Stimulated activated CD4-positive, alpha-beta T cell treated with anti-CD3 and anti-CD28 coated beads, Interleukin-4, amount 100 ng/mL, for 4 hours (primary cell): ENCODE measurements at places on chromosomes 1 and 21.

DNA sequence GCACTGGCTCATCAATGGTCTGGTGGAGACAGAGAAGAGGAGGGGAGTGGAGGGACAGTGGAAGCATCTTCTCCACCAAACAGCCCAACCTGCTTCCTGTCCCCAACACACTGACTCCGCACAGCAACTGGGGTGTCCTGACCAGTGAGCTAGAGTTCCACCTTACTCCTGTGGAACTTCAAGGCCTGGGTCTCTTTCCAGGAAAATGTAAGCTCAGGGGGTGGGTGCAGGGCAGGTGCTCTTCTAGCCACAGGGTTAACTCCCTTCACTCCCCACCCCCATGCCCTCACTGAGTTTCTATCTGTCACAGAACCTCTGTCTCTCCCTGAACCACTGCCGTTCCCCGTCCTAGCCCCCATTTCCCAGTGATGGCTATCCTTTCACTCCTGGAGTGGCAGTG, 876 bp downstream of the MOB3C start:
- DNase-seq = no peak

GRCh38 chr1:37073854-37074379, 39.6 kb upstream of the GRIK3 start:
- DNase-seq = no peak

DNA sequence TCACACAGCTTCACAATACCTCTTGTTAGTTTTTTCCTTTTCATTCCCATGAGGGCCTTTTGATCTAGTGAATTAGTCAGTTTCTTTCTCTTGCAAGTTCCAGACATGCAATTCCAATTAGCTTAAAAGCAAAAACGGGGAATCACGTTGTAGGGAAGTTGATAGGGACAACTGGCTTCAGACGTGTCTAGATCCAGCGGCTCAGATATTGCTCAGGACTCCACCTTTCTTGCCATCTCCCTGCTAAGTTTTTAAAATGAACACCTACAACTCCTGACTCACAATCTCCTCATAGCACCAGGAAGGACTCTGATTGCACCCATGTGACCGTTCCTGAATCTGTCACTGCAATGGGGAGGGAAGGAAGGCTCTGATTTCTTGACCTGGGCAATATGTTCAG, 63.8 kb upstream of the ARHGAP29 start:
- no peak for DNase-seq

DNA sequence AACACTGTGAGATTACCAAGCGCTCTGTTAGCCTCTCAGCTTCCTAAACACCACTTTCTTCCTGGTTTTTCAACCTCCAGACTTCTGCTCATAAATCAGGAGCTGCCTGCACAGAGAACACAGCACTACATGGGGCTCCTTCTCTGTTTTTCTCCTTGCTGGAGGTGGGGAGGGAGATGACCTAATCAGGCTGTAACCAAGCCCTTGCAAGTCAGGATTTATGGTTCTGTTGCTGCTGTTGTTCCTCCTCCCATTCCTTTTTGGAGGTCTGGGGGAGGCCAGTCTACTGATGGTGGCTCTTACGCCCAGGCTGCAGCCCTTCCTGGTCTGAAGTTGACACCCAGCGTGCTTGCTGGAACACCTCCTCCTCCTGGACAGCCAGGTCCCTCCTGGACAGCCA, 80.9 kb upstream of the AJAP1 start:
- no peak for DNase-seq

DNA sequence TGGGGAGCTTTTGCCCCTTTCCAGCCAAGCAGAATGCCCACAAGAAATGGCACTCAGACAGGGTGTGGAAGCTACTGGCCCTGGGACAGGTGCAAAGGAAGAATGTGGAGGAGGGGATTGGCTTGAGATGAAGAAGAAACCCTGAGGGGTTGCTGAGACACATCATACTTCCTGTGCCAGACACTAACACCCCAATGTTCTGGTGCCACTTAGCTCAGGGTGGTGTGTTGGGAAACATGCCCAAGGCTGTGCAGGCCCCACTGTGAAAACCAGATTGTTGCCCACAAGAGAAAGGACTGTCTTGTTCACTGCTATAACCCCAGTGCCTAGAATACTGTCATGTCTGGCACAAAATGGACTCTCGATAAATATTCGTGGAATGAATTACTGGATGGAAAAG, 9.9 kb upstream of the PAQR6 start:
- DNase-seq = no peak

DNA sequence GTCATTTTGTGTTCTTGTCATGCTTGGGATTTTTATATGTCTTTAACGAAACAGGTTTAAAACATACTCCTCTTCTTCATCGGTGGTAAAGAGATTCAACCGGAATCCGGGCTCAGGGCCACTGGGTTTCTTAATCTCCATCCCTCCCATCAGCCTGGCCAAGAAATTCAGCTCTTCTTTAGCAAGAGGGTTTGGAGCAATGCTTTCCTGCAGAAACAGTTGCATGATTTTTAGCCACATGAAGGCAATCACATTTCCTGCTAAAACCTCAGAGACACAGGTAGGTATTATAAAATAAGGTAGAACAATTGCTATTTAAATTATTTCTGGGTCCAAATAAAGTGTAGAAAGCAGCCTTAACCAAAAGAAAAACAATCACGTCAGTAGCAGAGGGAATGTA, 22.7 kb upstream of the LSM10 start:
- DNase-seq = no peak

GRCh38 chr1:52102336-52103013, 39.4 kb upstream of the ZFYVE9 start:
- no peak for DNase-seq

DNA sequence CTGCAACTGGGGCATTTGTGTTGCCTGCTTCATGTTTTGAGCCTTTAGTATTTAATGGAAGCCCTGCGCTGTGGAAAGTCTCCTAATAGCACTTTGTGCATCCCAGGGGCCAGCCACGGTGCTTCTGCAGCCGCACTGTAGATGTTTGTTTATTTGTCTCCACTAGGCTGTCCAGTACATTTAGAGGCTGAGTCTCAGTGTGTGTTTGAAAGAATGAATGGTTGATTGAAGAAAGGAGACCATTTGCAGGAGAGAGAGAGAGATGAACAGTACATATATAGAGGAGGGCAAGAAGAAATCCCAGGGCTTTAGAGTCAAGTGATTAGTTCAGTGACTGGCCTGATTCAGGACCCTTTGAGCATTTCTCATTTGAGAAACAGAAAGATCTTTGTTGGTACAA, 33.9 kb downstream of the MPZL1 start:
- DNase-seq = no peak

GRCh38 chr1:97461782-97462181, 459.1 kb downstream of the DPYD start:
- DNase-seq = no peak

DNA sequence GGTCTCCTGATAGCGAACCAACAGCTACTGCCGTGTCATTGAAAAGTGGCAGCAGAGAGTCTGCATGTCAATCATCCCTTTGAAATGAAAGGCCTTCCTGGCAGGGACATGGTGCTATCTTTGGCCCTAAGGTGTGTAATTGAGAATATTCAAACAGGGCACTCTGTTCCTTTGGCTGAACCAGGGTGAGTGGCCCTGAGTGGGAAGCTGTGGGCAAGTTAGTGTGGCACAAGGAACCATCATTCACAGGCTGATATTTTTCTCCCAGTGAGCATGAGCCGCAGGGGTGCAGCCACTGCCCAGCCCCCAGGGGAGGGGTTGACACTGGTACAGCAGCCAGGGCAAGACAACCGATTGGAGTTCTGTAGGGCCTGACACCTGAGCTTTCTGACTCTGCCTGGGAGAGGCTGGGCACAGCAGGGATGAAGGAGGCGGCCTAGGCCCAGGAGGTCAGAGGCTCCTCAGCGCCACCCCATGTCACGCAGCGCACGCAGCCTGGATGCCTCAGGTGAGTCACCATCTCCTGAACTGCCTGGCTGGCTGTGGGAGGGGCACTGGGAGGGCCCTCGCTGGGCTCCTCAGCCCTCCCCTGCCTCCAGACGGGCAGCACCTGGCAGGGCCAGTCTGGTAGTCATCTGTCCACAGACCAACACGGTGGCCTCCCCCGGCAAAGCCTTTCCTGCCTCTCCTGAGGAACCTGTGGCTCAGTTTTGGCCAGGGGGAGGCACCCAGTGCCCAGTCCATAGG, 13.2 kb downstream of the QSOX1 start:
- no peak for DNase-seq

- DNase-seq = peak; percentile 90
Observed at GRCh38 chr1:65001231-65001792, 35.0 kb upstream of the JAK1 start.

DNA sequence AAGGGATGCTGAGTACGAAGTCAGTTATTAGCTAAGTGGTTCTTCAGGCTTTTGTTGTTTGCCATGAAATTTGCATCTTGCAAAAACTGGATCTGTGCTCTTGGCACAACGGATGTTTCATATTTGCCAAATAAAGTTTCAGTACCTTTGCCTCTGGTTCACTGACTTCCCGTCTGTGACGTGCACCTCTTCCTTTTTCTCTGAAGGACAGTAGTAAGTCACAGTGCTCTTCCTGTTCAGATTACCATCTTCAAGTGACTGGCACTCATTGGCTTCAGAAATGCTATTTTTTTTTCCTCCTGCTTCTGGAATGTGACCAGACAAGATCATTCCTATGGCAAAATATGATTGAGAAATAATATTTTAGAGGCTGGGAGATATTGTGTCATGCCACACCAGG, 75.9 kb upstream of the GREM2 start:
- DNase-seq = no peak

DNA sequence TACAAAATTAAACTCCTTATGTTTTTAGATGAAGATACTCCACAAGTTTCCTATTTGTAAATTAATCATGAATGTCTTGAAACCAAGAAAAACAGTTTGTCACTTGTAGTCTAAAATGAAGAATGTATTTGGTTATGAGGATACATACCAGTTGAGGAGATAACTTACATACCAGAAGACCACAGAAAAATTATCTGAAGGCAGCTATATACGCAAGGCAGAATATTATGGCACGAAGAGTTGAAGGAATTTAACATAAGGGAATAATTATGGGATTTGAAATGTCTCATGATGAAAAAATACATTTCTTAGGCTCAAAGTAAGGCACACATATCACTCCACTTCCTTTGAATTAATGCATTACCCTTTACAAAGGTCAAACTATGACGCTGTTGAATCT, 73.3 kb downstream of the IFI44 start:
- DNase-seq = no peak

DNA sequence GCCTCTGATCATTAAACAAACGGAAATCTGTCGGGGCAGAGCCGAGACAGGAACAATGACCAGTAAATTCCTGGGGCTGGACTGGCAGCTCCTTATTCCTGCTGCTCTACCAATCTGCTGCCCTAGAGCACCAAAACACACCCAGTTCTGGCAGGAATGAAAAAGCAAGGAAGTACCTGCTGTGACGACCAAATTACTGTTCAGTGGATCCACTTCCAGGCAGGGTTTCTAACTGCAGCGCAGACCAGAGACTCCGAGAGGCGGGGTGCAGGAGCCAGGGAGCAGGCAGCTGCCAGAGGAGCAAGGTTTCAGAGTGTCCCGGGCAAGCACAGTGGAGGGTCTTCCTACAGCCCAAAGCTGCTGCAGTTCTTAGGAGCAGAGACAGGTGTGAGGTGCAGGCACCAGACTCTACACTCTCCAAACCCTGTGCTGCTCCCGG, 32.4 kb downstream of the KANK4 start:
- no peak for DNase-seq

DNA sequence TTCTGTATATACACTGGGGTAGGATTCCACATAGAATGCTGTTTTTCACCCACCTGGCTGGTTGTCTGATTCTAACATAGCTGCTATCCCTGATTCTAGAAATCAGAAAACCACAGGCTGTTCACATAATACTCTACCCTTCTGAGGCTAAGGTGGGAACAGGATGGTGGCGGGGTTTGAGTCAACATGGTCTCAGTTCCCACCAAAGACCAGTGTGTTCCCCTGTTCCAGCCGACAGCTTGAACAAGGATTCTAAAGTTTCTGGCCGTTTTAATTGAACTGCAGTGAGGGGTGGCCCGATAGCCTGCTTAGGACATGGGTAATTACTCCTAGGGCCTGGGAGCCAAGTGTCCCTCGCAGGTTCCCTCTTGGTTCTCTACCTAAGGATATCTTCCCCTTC, 38.4 kb downstream of the PEX14 start:
- no peak for DNase-seq

GRCh38 chr1:113783254-113784103, 24.2 kb upstream of the PHTF1 start:
- no peak for DNase-seq

- DNase-seq = no peak
Observed at GRCh38 chr1:189637041-189637440, 840.6 kb downstream of the BRINP3 start.

- DNase-seq = no peak
Observed at GRCh38 chr1:225581186-225581585, 71.7 kb downstream of the ENAH start.

DNA sequence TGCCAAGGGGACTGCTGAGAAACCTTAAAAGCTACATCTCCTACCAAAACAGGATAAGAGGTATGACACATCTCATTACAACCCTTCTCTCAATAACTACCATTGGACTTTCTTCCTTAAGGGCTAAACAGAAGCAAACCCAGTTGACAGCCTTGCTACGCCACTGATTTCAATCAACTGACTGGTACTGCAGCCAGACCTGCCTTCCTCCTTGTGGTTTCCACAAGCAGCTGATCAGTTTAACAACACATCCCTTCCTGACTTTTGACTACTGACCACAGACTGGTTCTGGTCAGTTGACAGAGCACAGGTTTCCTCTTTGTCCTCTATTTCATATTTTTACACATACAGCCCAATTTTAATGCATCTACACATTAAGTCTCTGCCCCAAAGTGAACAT, 108.8 kb downstream of the ADAMTS1 start:
- no peak for DNase-seq

DNA sequence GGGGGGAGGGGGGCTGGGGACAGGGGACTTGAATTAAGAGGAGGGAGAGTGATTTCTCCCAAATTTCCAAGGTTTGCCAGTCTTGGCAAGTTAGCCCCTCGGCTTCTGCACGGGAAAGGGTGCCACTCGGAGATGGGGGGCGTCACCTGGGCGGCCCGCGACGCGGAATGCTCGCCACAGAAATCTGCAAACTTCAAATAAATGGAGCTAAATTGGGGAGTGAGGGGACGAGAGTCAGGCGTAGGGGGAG, 885 bp upstream of the SSBP3 start:
- no peak for DNase-seq

- DNase-seq = no peak
Observed at GRCh38 chr21:42364304-42364865, 1.9 kb downstream of the TFF1 start.

DNA sequence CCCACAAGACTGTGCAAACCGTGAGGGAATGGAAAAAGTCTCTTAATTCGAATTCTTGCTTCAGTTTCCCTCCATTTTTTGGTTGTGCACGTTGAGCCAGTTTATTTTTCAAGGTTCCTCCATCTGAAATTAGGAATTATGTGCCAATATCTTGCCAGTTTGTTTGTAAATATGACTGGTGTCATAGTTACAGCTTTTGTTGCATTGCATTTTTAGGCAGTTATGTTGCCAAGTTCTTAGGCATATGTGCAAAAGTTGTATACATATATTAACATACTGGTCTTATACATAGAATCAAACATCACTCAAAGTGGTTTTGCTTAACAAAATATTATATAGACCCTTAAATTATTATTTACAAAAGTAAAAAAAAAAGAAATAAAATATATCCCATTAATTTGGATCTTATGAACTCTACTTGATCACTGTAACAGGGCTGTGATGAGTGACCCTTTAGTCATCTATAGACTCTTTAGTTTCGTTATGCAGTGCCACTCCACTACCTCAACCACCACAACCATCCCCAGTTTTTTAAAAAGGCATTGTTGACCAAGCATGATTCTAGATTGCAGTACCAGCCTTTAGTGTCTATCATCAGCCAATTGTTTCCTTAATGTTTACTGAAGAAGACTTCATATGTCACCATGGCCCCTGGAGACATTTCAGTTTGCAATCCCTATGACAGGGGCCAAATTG, 20.9 kb upstream of the DYNLT5 start:
- no peak for DNase-seq
